ENCODE measurements at places on chromosomes 1 and 21.
A peak's percentile ranks its signal among the peaks of the same experiment; 100 is the strongest.

GRCh38 chr1:172778456-172779455 is 119.9 kb downstream of the FASLG start:
- no peaks in the 10 kb centered on the region for H3K27me3 ChIP-seq
- H3K4me3 ChIP-seq: no peak overlapping the region
- no peaks in the 10 kb centered on the region for H3K36me3 ChIP-seq

DNA sequence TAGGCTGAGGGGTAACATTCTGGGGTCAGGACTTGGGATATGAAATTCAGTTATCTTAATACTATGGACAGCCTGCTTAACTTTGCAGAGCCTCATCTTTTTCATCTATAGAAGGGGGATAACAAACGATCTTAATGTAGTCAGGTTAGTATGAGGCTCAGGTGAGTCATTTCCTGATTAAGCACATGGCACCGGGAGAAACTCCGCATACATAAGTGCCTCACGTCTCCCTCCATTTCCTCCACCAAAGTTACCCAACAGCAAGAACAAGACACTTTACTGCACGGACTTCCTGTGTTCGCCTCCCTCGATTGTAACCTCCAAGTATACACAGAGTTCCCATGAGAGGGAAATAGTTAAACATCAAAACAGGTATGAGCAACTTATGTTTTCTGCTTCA is 112.7 kb upstream of the COA6 start:
- H3K27me3 ChIP-seq: no peaks in the 10 kb centered on the region
- no peaks in the 10 kb centered on the region for H3K36me3 ChIP-seq
- no peaks in the 10 kb centered on the region for H3K4me1 ChIP-seq
- DNase-seq: peak; percentile 26
- H3K27ac ChIP-seq: no peak overlapping the region

DNA sequence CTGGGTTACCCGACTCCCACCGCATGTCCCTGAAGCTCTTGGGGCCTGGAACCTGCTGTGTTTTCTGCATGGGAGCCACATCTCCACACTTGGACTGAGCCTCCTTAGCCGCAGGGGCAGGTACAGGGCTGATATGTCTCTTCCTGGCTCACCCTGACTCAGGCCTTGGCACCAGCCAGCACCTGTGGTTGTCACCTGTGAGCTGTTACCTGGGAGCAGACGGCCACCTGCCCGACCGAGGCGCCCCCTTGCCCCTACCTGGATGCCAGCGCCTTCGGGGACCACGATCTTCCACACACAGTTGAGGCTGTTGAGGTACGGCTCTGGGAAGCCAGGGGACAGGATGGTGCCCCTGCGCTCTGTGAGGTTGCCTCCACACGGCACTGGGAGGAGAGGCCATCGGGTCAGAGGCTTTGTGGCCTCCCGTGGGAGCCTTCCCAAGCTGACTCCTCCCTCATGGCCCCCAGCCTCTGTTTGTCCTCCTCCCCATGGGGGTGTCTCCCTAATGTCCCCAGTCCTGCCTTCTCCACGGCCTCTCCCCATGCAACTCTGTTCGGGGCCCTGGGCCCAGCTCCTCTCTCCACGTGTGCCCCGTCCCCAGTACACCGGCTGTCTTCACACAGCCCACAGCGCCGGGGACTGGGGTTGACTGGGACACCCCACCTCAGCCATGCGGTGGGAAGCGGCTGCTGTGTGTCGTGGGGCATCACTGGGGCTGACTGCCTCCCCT is 152.0 kb downstream of the ZSCAN20 start:
- DNase-seq: no peak
- no peaks in the 10 kb centered on the region for H3K36me3 ChIP-seq
- H3K4me3 ChIP-seq: no peak overlapping the region
- no peaks in the 10 kb centered on the region for H3K4me1 ChIP-seq

DNA sequence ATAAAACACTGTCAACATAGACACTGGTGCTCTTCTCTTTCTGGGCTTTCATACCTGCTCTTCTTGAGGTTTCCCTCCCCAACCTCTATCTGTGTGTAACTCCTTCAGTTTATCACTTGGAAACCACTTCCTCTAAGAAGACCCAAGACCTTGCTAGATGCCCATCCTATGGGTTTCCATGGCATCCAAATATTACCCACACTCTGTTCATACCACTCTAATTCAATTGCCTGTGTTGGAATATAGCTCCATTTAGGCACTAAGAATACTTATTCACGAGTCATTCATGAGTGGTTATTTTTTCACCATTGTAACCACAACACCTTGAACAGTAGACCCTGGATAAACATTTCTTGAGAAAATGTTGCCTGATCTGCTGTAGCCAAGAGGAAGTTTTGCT is 231.1 kb upstream of the SGIP1 start:
- no peak overlapping the region for H3K27ac ChIP-seq
- H3K4me1 ChIP-seq: no peaks in the 10 kb centered on the region
- H3K27me3 ChIP-seq: no peaks in the 10 kb centered on the region
- no peak for DNase-seq
- H3K4me3 ChIP-seq: no peak overlapping the region
- H3K36me3 ChIP-seq: no peaks in the 10 kb centered on the region

GRCh38 chr1:20538760-20539551 is 13.4 kb upstream of the FAM43B start:
- peaks cover 21% of the 10 kb centered on the region for H3K27me3 ChIP-seq
- H3K4me3 ChIP-seq: no peak overlapping the region
- H3K36me3 ChIP-seq: no peaks in the 10 kb centered on the region
- DNase-seq: no peak
- H3K4me1 ChIP-seq: no peaks in the 10 kb centered on the region
